ENCODE measurements at places on chromosomes 2 and 18.

DNA sequence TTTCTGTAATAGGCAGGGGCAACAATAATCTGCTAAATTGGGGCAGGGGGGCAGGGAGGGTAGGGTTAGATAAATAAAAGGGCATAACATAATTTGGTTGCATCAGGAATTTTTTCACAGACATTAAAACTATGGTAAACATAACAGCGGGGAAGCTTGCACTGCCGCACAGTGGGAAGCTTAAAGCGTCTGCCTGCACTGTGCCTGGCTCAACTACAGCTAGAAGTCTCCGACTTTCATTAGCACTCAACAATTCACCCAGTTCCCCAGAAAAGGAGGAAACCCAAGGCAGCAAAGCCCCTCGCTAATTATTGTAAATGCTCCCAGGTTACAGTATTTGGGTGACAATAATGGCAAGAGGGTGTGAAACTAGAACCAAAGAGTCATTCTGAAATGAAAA lies 562.9 kb downstream of the ARHGAP15 start:
- no peak for DNase-seq

DNA sequence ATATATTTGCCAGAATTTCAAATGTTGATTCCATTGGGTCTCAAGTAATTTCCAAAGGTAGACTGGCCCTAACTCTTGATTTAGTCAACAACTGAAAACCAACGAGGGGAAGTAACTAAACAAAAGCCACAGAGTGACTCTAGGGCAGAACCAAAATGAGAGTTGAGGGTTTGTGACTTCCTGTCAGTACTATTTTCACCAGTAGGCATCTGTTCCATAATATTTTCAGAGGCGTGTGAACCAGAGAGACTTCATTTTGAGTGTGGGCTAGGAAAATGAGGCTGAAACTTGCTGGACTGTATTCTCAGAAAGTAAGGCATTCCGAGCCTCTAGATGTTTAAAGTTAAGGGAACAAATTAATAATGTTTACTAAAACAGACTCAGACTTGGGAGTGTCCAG lies 70.6 kb downstream of the GDF7 start:
- peak; percentile 25 for DNase-seq

DNA sequence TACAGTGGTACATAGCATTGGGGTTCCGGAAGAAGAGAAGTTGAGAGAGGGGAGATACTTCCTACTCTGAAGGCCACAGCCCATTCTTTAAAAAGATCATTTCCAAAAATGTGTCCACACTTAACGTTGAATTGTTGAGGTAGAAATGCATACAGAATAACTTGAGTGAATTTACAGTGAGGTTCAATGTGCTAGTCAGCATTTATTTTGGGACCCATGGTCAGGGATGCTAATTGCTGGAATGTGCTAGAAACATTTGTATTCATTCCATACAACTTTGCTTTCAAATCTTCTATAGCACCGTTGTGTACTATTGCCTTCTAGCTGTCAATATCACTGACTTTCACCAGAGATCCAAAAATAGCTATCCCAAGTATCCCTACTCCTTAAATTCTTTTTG lies 325.9 kb downstream of the SATB2 start:
- DNase-seq = no peak

GRCh38 chr2:100809506-100809905 lies 10.4 kb upstream of the NPAS2 start:
- DNase-seq = no peak

GRCh38 chr2:98932778-98933343 lies 3.2 kb downstream of the CRACDL start:
- no peak for DNase-seq

- no peak for DNase-seq
These were observed 221.7 kb downstream of the CD226 start for GRCh38 chr18:69725855-69726508.

GRCh38 chr18:31498574-31499524 lies 872 bp downstream of the DSG2 start:
- peak; percentile 27 for DNase-seq

- DNase-seq = no peak
These were observed 13.0 kb downstream of the SH3BP4 start for GRCh38 chr2:234964631-234965461.

DNA sequence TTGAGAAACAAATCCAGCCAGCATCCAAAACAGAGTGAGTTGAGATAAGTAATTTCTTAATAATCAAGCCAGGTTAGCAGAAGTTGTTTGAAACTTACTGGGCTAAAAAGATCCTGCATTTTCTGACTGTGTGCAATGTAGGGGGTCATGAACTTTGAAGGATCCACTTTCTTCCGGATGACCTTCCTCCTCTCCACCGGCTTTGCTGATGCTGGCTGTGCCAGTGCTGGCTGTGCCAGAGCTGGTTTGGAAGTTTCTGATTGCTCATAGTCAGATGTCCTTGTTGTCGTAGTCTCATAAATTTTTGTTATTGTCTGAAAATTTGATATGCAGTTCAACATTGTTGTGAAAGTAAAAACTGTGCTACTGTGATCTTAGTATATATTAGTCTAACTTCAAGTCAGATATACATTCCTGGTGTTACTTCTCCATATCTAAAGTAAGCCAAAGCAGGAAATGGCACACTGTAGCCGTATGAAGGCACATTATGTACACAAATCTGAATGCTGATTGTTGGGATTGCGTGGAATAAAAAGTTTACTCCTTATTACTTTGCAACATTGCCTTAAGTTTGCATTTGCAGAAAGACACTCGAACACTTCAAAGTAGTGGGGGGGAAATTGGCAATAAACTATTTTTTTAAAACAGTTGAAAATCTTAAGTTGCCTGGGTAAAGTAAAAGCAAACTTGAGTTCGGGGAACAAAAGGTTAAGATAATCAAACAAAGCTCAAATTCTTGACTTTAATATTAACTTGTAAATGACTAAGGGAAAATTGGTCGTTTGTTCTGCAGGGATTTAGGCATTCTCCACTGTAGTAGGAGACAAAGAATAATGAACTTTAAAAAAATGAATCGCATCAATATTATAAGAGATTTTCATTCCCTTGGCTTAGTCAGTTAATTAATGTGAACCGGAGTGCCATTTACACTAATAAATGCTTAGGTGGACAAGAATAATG lies 6.4 kb downstream of the NEB start:
- DNase-seq = no peak

DNA sequence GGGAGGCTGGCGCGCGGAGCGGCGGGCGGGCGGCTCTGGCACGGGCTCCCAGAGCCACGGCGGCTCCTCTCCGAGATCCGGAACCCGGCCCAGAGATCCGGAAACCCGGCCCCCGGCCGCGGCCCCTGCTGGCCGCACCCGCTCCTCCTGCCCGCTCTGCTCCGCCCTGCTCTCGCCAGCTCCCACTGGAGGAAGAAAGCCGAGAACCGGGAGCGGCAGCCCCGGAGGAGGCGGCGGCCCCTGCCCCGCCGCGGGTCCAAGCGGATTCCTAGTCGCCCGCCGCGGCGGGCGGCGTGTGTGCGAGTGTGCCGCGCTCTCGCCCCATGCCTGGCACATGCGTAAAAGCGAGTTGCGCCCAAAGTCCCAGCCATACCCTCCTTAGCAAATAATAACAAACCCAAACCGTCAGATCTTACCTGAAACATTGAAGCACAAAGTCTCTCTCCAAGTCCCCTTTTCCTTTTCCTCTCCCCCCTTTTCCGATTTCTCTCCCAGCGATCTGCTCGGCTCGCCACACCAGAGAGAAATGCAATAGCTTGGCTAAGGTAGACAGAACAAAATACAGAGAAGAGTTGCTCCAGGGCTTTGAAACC lies 108.7 kb upstream of the KCTD1 start:
- DNase-seq = peak; percentile 73

GRCh38 chr18:76545433-76546087 lies 50.5 kb upstream of the ZNF516 start:
- no peak for DNase-seq

- DNase-seq = no peak
These were observed 147.2 kb downstream of the DYSF start for GRCh38 chr2:71600555-71600954.

DNA sequence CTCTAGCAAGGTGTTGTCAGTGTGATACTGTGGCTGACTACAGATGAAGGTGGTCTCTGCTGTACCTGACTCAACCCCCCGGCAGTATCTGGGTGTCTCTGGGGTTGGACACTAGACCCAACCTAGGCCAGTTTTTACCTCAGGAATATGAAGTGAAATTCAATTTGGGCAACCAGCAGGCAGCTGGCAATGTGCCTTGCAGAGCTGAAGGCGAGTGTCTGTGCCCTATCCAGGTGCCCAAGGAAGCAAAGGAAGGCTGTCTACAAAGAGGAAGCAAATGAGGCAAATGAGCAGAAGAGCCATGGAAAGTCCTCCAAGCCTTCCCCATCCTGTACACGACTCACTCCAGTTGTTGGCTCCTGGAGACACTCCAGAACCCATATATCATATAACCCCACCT lies 264.6 kb upstream of the AGAP1 start:
- no peak for DNase-seq

DNA sequence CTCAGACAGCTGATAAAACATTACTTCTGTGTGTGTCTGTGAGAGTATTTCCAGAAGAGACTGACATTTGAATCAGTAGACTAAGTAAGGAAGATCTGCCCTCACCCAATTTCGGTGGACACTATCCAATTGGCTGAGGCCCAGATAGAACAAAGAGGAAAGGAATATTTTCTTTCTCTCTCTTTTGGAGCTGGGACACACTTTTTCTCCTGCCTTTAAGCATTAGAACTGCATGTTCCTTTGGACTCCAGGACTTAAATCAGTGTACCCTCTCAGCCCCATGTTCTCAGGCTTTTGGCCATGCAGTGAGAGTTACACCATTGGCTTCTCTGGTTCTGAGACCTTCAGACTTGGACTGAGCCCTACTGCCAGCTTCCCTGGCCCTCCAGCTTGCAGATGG lies 3.3 kb upstream of the SRBD1 start:
- DNase-seq = no peak

GRCh38 chr18:13579874-13580273 lies 146.5 kb downstream of the FAM210A start:
- DNase-seq = no peak

DNA sequence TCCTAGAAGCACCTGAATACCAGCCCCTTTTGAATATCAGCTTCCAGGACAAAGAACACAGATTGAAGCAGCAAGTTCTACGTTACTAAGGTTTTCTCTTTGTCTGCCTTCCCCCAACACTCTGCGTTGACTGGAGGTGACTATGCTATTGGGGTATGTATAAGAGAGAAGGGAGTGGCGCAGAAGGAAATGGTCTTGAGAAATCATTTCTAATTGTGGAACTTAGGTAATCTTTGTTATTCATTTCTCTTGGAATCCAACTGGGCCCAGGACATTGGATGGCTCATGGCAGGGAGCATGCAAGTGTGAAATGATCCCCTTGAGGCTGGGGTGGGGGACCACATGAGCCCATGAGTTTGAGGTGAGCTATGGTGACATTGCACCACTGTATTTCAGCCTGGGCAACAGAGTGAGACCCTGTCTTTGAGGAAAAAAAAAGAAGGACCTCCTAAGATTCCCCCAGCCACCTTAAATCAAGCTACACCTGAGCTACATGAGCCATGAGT lies 29.7 kb downstream of the XDH start:
- DNase-seq = no peak

- DNase-seq = no peak
These were observed 172.8 kb downstream of the ACOXL start for GRCh38 chr2:110905217-110905616.

- DNase-seq = no peak
These were observed 76.1 kb upstream of the CYP1B1 start for GRCh38 chr2:38152035-38152434.

DNA sequence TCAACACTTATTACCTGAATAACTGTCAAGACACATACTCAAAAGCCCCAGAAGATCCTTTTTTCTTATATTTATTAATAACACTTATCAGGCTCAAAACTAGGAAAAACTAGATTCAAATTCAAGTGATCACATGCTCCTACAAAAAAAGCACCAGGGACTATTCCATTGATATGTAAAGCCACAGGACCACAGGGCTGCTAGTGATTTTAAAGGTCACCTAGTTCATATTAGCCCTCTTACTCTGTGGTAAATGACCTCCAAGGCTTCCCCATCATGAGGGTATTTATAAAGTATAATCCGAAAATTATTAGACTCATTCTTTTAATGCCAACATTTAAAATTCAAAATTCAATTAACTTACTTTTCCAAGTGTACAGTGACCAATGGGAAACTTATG lies 52.5 kb downstream of the LRPPRC start:
- no peak for DNase-seq

- no peak for DNase-seq
These were observed 104.6 kb upstream of the SIX3 start for GRCh38 chr2:44836916-44837315.
